Hematopoietic multipotent progenitor cell treated with erythropoietin and hydrocortisone succinate and interleukin-3 and kit ligand, for 8 days (in vitro differentiated cells): ENCODE measurements at places on chromosomes 3 and 15.

- no peak for DNase-seq
Measured at GRCh38 chr3:112084980-112085705, 1.0 kb upstream of the C3orf52 start.

- no peak for DNase-seq
Measured at GRCh38 chr3:65979731-65980130, 59.0 kb downstream of the MAGI1 start.

- no peak for DNase-seq
Measured at GRCh38 chr15:100245487-100245820, 96.3 kb downstream of the ADAMTS17 start.

- no peak for DNase-seq
Measured at GRCh38 chr3:108218811-108219210, 3.4 kb downstream of the IFT57 start.

GRCh38 chr3:171649911-171650592, 160.2 kb downstream of the PLD1 start:
- DNase-seq: no peak

DNA sequence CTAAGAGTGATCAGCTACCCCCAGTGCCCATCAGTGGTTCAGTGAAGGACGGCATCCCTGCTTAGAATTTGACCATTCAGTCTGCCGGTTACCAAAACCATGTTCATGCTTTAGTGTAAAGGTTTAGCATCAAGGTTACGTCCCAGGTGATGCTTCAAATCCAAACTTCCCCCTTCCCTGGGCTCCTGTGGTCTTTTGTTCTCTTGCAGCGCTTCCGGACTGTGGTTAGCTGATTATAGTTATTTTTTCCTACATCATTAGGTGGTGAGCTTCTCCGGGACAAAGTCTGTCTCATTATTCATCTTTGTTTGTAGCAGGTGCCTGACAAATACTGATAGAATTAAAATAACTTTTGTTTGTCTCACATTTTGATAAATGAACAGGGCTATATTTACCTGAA, 28.3 kb upstream of the MYZAP start:
- DNase-seq: no peak

DNA sequence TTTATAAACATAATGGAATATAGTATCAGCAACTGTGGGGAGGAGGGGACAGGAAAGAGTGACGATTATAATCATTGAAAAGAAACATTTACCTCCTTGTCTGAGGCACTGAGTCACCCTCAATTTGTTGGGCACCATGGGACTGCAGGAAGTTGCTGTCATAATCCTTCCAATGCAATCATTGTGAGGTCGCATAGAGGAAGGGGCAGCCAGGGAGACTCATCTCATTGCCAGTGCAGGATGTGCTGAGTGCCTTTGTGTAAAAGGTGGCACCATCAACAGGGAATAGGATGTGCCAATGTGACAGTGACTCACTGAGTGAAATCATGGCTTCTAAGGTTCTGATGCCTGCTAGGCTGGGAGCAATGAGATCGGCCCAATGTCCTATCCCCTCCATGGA, 300.4 kb upstream of the ADAMTS9 start:
- no peak for DNase-seq

- DNase-seq: no peak
Measured at GRCh38 chr15:25864966-25865365, 1.8 kb upstream of the ATP10A start.

DNA sequence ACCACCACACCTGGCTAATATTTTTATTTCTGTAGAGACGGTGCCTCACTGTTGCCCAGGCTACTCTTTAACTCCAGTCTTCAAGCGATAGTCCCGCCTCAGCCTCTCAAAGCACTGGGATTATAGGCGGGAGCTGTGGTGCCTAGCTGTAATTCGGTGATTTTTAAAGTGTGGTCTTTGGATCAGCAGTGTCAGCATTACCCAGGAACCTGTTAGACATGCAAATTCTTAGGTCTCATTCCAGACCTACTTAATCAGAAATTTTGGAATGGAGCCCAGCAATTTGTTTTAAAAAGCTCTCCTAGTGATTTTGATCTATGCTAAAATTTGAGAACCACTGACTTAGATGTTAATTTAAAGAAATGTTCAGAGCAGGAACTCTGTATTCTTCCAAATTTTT, 51.9 kb downstream of the GOLM2 start:
- no peak for DNase-seq
